NCI-H2081 treated with DMSO at 0.1 percent for 48 hours (cell line): ENCODE measurements at places on chromosomes 2 and 18.

DNA sequence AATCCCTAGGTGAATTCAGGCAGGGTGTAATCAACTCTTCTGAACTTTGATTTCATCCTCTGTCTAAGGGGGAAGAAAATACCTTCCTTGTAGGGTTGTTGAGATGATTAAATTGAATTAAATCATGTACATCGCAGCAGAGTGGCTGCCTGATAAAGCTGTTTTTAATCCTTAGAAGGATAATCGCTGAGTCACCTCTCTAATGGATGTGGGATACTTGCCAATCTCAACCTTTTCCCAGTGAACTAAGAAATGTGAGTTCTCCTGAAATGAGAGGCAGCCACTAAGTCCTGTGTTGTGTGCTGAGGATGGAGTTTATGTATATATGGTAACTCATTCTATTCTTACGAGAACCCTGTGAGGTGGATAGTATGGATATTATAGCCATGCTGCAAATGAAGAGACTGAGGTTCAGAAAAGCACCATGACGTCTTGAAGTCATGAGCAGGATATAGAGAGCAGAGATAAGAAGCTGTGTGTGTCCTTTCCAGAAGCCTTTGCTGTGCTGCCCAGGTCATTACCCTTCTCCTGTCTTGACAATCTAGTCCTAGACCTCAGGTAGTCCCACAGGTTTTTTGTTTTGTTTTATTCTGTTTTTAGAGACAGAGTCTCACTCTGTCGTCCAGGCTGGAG lies 93.3 kb downstream of the HNRNPLL start:
- no peak for DNase-seq

GRCh38 chr2:224211791-224212190 lies 172.7 kb upstream of the SERPINE2 start:
- no peak for DNase-seq

DNA sequence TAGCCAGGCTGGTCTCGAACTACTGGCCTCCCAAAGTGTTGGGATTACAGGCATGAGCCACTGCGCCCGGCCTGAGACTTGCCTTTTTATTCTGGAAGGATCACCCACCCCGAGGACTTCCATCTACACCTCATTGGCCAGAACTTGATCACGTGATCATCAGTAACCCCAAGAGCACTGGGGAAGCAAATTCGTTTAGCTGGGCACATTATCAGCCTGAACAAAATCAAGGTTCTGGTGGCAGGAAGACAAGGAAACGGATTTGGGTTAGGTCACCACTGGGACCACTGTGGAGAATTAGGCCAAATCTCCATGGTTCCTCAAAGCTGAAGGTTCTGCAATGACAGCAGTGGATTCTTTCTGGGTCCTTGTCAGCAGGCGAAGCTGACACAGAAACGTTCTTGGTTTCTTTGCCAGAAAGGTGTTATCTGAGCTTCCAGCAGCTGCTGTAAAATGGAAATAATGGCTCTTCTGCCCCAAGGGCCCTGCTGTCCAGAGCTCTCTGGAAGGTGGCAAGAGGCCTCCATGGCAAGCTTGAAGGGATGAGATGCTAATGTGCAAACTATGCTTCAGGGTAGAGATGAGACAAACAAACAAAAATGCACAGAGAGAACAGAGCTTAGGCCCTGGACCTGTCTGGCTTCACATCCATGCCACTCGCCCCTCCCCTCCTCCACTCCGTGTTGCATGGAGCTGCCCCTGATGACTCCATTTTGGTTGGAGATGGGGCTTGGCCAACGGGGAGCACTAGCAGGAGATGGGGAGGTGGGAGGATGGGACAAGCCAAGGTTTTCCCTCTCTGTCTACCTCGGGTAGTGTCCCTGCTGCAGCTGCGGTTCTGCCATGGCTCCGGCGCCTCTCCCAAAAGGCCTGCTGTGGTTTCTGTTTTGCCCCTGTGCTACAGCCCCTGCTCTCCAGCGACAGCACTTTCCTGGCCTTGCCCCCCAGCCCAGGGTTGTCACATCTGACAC lies 28.4 kb downstream of the TMEM177 start:
- no peak for DNase-seq

DNA sequence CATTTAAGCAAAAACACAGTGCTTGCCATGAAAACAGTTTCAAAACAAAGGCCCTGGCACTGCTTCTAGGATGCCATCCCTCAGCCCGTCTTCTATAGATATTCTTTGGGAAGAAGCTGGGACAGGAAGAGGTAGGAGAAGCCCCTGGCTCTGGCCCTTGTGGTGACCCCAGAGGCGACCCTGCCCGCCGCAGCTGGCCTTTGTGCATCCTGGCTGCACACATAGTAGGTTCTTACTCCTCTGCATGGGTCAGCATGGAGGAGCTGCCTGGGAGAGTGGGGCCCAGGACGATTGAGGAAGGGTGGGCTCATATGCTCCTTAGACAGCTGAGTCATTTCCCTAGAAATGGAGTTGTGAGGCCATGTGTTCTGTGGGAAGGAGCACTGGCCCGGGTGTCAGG lies 44.4 kb upstream of the OTOF start:
- DNase-seq = no peak

DNA sequence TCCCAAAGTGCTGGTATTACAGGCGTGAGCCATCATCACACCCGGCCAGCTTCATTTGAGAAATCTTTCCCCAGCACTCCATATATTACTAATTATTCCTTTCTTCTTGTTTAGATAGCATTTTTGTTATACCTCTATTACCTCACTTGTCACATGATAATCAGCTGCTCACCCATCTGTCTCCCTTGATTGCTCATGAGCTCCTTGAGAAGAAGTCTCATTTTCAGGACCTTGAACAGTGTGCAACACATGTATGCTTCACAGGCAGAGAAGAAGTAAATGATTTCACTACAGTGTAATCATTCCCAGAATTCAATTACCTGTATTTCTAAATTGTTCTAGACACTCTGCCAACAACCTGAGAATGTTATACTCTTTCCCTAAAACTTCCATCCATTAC lies 6.2 kb downstream of the PAIP2B start:
- DNase-seq = no peak

DNA sequence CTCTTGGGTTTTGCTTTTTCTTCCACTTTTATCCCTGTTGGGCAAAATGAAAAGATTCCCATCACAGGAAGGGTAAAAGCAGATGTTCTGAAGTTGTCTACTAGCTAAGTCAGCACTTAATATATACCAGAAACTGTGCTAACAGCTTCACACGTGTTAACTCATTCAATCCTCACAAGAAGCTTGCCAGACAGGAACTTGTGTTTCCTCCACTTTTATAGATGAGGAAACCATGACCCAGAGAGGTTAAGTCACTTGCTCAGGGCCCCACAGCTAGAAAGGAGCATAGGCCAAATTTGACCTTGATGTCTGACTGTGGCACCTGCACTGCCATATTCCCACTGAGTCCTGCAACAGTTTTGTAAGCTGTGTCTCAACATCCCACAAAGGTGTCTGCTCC lies 76.8 kb upstream of the EPC2 start:
- no peak for DNase-seq

- DNase-seq = no peak
Measured at GRCh38 chr2:202299712-202300111, 34.1 kb downstream of the NOP58 start.

- DNase-seq = no peak
Measured at GRCh38 chr2:148106331-148106730, 85.4 kb downstream of the MBD5 start.

DNA sequence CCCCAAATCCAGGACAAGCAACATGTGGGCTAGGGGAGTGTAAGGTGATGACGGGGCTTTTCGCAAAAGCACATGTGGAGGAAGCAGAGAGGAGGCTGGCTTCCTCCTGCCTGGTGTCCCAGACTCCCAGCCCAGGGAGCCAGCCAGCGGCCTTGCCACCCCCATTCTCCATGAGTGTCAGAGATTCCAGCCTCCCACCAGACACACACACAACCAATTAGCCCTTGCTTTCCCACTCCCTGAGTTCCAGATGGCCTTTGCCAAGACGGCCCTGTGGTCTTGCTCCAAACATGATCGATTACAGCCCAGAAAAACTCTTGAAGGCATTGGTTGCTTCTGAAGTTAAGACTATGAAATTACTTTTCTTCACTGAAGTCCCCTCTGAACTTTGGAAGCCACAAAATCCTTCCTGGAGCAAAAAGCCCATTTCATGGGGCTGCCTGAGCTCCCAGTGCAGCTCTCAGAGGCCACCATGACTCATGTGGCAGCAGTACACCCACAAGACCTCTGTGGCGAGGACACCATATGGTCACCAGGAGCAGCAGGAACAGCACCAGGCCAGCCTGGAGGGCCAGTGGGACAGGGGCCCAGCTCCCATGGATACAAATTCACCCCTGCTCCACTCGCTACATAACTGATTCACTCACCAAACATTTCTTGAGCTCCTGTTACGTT lies 69.1 kb upstream of the PID1 start:
- DNase-seq = no peak

DNA sequence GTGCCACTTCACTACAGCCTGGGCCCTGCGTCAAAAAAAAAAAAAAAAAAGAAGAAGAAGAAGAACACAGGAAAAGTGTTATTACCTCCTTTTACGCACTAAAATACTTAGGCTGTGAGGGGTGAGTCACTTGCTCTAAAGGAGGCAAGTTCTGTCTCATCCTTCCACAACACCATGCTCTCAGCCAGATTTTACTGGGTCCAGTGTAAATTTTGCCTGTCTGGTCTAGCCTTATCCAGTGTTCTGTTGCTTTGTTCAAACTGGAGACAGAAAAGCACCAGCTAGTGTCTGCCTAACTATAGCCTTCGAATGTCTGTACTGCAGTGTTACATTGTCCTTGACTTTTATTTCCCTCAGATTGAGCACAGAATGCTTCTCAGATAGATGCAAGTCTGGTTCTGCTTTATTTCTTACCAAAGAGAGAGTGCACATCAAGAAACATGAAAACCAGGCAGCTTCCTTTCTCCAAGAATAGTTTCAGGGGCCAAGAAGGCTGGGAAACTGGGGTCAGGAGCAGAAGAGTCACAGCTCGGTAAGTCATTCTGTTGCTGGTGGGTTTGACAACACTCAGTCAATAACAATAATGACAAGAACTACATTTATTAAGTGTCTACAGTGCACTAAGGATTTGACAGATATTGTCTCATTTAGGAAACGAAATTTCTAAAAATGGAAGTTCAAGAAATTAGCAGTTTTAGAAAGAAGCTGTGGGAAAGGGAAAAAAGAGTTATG lies 3.1 kb upstream of the MSGN1 start:
- no peak for DNase-seq

GRCh38 chr2:148459377-148459778 lies 185.2 kb upstream of the EPC2 start:
- no peak for DNase-seq

GRCh38 chr2:21019678-21020021 lies 24.2 kb downstream of the APOB start:
- DNase-seq = no peak
